ENCODE measurements at places on chromosomes 5 and 9.

DNA sequence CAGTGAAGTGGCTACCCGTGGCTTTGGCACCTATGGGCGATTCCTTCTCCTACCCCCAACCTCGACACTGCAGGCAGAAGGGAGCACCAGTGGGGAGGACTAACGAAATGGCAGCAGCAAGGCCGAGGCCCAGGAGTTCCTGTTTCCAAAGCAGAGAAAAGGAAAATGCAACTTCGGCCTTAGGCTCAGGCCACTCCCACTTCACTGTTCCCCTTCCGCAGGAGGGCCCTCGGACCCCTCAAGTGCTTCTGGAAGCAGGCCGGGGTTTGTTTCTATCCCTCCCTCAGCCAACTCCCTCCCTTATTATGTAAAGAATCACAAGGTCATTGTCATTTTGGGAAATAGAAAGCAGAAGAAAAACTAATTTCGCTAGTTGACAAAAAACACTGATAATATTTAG lies 36.4 kb upstream of the NKX2-5 start:
- no peak for DNase-seq

- no peak for DNase-seq
These were observed 31.6 kb downstream of the NEURL1B start for GRCh38 chr5:172672681-172673080.

DNA sequence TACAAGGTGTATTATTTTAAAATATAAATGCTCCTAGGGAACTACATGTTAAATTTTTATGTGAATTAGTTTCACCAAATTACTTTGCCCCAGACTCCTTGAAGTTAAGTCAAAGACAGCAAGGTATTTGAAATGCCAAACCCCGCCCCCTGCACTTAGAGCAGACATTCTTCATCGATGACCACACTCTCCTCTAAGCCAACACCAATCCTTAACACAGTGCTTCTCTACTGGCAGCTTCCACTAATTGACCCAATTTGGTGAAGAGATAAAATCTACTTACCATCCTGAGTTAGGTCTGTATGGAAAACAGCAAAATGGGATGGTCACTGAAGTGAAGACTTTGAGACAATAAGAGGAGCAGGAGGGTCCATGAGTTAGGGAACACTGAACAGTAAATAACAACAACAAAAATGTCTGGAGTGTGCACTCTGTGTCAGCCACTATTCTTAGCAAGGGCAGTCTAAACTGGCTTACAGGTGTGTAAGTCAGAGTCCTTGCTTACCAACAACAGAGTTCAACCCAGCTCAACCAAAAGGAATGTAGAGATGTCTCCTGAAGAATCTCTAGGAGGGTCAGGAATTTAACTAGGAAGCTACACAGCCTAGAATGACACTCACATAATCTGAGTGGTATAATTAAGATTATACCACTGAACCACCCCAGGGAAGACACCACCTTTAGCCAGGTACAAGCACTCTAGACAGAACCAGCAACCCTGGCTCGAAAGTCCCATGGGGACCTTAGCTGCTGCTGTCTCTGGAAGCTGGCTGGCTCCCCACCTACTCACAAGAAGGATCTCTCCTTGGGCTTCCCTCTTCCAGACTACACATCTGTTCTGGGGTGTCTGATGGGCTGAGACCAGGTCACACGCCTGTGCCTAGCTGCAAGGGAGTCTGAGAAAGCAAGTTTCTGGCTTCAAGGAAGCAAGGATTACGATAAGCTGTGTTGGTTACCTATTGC lies 8.8 kb upstream of the UBE2QL1 start:
- no peak for DNase-seq

DNA sequence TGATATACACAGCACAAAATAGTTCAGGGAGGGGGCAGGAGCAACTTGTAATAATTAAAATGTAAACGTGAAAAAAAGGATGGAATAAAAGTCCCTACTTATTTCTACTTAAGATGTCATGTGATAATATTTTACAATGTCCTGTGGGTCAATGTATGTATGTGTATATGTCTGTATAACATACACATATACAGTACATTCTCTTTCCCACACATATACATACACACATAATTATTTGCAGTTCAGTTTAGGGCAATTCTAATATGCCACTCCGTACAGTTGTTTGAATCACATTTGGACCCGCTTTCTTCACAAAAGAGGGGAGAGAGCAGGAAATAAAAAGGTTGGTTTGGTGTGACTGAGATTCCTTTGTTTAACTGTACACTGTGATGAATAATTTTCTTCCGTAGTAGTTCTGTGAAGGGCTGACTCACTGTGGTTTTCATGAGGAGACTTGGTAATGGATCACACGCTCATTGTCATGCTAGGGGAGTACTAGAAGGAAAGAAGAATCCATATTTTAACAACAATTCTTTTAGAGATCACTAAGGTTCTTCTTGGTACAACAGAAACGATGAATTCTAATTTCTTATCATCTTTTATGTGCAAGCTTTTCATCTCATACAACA lies 26.2 kb upstream of the ACOT12 start:
- DNase-seq = peak; percentile 87

- DNase-seq = no peak
These were observed 237.1 kb upstream of the NMUR2 start for GRCh38 chr5:152641970-152642805.

GRCh38 chr5:160166069-160166972 lies 47.1 kb upstream of the PWWP2A start:
- DNase-seq = no peak

DNA sequence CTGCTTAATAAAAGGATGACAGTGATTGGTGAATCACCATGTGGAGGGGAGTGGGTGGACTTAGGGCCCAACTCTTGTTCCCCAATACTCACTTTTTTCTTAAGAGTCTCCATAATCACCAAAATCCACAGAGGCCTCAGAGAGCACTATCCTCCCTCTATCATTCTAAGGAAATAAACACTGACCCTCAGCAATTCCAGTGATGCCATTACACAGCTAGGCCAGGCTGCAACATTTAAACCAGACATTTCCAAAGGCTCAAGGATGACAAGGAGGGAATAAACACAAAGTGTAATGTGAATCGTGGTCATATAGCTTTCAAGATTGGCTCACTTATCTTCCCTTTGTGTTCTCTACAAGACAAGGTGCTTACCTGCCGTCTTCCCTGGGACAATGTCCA lies 2.4 kb upstream of the ARSI start:
- no peak for DNase-seq

DNA sequence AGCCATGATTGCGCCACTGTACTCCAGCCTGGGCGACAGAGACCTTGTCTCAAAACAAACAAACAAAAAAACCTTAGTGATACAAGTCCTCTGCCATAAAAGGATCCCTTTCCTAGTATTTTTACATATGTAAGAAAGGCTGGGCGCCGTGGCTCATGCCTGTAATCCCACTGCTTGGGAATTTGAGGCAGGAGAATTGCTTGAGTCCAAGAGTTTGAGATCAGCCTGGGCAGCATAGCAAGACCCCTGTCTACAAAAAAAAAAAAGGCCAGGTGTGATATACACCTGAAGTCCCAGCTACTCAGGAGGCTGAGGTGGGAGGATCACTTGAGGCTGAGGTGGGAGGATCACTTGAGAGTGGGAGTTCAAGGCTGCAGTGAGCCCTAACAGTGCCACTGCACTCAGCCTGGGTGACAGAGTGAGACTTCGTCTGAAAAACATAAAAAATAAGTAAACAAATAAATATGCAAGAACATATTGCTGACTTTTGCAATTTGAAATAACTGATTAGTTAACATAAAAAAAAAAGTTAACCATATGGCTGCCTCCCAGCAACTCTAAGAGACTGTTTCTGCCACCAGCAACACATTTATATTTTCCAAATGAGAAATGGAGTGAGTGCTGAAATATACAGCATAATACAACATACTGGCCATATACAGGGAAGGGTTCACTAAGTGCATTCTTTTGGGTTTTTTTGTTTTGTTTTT lies 6.9 kb downstream of the ZNF367 start:
- no peak for DNase-seq

Measured in AG09309 (cell line).